ENCODE measurements at places on chromosomes 6 and 20.

- no peak for DNase-seq
Observed at GRCh38 chr6:170181338-170181690, 109.6 kb downstream of the DLL1 start.

GRCh38 chr6:87837444-87837843 is 135.4 kb upstream of the AKIRIN2 start:
- no peak for DNase-seq

- DNase-seq, result no peak
Observed at GRCh38 chr20:56708991-56709390, 79.9 kb downstream of the TFAP2C start.

DNA sequence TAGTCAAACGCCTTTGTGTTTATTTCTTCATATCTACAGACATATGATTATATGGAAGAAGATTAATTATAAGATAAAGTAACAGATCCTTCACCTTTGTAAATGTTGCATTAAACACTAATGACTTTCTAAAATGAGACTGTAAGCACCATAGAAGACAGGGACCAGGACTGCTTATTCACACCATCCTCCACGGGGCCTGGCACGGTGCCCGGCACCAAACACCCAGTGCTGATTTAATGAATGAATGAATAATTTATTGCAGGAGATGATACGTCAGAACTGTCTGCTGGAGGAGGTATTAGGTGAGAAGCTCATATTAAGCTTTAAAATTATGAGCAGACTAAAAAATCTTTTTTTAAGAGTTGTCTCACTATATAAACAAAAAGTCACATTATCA is 88.3 kb downstream of the SLX4IP start:
- no peak for DNase-seq

DNA sequence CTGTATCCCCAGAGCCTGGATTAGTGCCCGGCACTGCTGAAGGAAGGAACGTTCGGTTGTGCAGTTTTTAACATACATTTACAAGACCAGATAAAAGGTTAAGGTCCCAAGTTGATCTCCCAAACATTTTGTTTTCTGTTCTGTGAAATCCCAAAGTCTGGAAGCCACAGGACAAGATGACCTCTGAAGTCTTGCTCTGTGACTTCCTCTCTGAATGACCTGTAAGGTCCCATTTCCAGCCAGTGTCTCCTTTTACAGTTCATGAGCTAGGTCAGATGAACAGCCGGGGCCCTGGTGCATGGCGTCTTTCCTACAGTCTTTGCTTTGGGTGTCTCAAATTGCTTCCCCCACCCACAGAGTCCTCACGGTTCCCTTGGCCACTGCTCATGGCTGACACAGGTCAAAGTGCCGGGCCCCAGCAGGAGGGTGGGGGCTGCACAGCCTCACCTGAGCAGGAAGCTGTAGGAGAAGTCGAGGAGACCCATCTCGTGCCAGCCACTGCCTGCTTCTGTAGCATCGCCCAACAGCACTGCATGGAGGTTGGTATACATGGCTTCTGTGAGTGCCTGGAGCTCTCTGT is 24.0 kb downstream of the PTGIS start:
- no peak for DNase-seq

DNA sequence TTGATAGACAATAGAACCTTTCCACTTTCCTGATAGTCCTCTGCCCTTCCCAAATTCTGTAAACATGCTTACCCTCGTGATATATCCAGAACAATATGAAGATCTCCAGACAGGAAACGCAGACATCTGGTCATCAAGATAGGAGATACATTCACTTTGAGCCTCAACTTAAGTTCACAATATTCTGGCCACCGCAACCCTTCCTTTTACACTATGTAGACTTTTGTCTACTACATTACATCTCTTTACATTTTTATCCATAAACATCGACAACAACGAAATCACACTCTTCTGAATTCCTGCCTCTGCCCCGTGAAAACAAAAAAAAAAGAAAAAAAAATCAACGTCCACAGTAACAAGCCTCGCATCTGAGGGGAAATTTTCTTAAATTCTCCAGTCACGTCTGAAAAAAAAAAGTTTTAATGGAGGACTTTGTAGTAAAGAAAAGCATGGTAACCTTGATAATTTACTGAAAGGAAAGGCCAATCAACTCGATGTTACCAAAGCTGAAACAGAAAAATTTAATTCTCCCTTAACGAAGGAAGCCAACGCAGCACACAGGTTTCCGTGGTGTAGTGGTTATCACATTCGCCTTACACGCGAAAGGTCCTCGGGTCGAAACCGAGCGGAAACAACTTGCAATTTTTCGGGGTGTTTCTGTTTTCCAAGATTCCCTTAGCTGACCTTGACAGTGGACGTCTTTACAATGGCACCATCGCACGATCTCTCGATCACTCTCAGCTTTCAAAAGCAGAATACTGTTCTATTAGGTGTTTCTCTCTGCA is 21.8 kb downstream of the POM121L2 start:
- DNase-seq, result no peak

GRCh38 chr6:134061440-134061839 is 9.0 kb upstream of the SLC2A12 start:
- no peak for DNase-seq

- no peak for DNase-seq
Observed at GRCh38 chr20:58877050-58877975, 24.8 kb downstream of the GNAS start.

- DNase-seq, result no peak
Observed at GRCh38 chr6:156731396-156731795, 45.8 kb upstream of the ARID1B start.

- no peak for DNase-seq
Observed at GRCh38 chr6:6176127-6176526, 144.3 kb downstream of the F13A1 start.

- DNase-seq, result no peak
Observed at GRCh38 chr6:1686117-1687098, 76.7 kb downstream of the FOXC1 start.

DNA sequence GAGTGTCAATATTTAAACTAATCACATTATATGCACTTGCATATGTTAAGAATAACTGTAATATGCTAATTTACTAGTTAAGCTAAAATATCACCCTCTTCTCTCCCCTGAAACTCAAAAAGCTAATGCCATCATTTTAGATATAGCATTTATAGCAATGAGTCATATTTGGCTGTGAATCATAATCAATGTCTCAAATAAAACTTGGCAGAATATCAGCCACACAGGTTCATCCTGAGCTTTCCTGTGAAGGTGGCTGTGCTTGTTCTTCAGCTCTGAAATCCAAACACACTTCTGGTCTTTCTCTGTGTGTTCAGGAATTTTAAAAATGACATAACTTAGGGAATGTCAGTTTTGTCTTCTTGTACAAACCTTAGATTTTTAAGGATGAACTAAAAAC is 12.8 kb upstream of the PNRC1 start:
- no peak for DNase-seq

- peak; percentile 45 for DNase-seq
Observed at GRCh38 chr6:99521633-99522151, 6.5 kb upstream of the USP45 start.

DNA sequence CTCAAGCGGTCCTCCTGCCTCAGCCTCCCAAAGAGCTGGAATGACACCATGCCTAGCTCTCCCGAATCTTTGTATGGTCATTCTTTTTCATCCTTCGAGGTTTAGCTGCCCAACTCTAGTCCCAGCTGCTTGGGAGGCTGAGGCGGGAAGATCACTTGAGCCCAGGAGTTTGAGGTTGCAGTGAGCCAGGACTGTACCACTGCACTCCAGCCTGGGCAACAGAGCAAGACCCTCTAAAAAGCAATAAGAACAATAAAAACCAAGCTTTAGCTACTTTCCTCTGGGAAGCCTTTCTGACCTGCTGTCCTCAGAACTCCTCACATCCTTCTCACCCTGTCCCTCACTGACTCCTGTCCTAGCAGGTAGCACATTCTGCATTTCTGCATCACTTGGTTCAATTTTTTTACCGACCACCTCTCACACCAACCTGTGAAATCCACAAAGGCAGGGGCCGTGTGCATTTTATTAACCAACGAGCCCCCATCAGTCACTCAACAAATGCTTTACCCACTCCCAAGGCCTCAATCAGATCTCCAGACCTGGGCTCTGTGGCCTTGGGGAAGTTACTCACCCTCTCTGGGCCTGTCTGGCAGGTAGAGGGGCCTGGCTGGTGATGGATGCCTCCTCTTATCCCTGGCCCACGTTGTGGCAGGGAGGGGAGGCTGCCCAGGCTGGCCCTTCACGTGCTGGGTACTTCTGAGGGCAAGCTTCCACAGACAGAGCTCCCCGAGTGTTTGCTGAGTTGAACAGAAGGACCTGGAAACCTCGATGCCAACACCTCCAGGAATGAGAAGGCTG is 14.7 kb upstream of the SRC start:
- DNase-seq, result no peak

- no peak for DNase-seq
Observed at GRCh38 chr6:131685266-131685780, 15.9 kb downstream of the OR2A4 start.

- no peak for DNase-seq
Observed at GRCh38 chr6:168709390-168709789, 268.4 kb downstream of the SMOC2 start.

DNA sequence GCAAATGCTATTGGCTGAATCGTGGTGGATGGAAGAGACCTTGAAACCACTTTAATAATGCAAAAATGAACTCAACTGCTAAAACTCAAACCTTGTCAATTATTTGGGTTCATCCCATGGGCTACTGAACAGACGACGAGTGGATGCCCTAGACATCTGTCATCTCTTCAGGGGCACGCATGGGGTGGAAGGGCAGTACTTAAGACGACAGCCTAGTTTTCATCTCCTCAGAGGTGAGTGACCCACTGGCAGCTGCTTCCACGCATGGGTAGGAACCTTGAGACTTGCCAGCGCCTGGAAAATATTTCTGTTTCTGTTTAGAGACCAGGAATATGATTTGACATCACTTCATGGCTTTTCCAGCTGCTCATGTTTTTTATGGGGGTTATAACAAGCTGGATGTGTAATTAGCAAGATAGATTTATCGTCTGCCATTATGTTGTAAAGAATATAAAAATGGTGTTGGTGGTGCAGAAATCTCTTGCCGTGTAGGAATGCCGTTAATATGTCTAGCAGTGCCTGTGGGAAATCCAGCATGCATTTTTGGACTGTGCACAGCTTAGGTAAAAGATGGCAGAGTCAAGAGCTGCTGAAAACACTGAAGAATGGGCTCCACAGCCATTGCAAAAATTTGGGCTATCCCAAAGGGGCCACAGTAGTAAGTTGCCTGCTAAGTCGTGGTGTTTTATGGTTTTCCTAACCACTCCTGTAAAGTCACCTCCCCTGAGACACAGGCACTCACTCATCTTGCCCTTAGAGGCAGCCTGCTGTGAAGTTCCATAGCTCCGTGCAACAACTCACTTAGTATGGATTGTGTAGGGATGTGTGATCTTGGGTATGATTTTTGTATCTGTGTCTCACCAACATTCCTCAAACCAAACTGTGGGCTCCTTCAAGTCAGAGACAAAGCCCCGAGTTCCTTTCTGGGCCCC is 203.3 kb downstream of the EYA2 start:
- no peak for DNase-seq

- DNase-seq, result no peak
Observed at GRCh38 chr6:25487012-25487411, 165.0 kb upstream of the SCGN start.

GRCh38 chr20:61531553-61532345 is 279.7 kb downstream of the CDH4 start:
- DNase-seq, result no peak

- DNase-seq, result no peak
Observed at GRCh38 chr6:169035385-169036240, 218.0 kb downstream of the THBS2 start.

- no peak for DNase-seq
Observed at GRCh38 chr20:3452690-3453089, 18.1 kb upstream of the ATRN start.

- DNase-seq, result peak; percentile 68
Observed at GRCh38 chr6:31725502-31726350, 2.6 kb downstream of the MPIG6B start.

DNA sequence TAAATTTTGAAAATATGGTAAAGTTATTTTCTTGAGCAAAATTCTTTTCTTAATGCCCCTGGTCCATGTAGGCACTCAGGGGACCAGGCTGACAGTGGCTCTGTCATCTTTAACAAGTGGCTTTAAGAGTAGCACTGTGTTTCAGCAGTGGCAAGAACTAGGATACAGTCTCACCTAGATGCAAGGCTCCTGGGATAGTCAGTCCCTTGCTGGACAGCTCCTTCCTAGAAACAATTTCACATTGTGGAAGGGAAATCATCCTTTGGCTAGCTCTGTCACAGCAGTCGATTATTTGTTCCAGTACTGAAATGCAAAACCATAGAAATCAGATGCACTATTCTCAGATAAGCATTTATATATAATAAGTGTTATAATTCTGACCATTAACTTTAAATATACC is 175.4 kb upstream of the KCNQ5 start:
- no peak for DNase-seq

- DNase-seq, result no peak
Observed at GRCh38 chr20:36591281-36591680, 14.3 kb upstream of the RAB5IF start.

DNA sequence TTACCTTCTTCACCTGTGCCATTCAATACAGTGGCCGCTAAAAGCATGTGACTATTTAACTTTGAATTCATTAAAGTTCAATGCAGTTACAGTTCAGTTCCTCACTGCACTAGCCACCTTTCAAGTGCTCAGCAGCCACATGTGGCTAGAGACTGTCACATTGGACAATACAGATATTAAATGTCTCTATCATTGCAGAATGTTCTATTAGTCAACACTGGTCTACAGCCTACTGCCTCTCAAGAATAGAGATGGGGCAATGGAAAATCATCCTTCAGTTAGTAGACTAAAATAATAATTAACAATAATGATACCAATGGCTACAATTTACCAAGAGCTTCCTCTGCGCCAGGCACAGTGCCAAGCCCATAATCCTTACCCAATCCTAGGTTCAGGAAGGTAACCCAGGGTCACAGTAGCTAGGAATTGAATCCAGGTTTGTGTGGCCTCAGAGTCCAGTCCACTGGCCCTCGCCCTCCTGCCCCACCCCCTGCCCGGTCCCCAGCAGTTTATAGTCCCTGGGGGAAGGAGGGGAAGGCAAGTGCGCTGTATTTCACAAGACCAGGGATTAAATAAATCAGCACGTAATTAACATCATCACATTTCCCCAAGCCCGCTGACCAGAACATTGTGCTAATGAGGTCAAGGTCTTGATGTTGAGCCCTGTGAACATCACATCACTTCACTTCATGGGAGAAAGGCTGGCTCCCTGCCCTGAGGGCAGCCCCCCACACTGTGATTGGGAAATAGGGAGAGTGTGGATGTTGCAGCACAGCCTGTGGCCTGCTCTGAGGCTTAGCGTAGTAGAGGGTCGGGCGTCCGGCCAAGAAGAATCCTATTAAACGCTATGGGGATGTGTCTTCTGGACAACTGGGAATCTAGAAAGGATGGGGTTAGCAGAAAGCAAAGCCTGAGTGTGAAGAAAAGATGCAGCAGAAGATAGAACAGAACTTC is 147.2 kb downstream of the VEGFA start:
- DNase-seq, result no peak
